ENCODE measurements at places on chromosomes 11 and 22.
A peak's percentile ranks its signal among the peaks of the same experiment; 100 is the strongest.

GRCh38 chr22:37012262-37012904 is 6.9 kb downstream of the TST start:
- DNase-seq = peak; percentile 26

DNA sequence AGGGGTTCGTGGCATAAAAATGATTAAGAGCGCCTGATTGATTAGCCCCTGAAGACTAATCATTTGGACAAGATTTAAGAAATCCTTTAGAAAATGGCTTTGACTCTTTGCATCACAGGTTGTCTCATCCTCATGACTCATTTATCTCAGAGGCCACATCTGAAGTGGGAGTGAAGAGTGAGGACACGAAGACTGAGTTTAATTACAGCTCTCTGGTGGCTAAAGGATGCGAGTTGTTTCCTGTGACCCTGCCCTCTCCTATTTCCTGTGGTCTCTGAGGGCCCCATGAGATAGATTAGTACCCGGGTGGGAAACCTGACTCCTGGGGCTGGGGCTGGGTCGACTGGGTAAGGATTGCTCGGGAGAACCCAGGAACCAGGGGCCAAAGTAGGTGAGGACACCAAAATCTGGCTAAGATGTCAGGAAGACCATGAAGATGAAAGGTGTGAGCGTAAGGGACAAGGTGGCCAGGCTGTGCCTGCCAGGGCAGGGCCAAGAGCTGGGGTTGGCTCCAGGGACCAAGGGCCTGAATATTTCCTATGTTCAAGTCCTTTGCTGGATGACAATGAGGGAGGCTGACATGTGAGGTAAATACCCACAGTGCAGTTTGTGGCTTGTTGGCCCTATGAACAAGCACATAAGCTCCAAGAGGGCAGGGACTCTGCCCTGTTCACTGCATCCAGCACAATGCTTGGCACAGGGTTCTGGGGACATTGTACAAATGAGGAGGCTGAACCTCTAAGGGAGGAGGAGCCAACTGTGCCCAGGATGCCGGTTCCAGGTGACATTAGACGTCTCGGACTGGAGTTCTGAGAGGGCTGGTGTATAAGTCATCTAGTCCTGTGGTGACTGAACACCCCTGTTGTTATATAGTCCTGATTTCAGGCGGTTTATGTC is 3.6 kb downstream of the OTOG start:
- no peak for DNase-seq

GRCh38 chr11:102422817-102423712 is 29.5 kb downstream of the TMEM123 start:
- DNase-seq = no peak

- peak; percentile 37 for DNase-seq
Observed at GRCh38 chr11:68584097-68584496, 100.2 kb upstream of the GAL start.

DNA sequence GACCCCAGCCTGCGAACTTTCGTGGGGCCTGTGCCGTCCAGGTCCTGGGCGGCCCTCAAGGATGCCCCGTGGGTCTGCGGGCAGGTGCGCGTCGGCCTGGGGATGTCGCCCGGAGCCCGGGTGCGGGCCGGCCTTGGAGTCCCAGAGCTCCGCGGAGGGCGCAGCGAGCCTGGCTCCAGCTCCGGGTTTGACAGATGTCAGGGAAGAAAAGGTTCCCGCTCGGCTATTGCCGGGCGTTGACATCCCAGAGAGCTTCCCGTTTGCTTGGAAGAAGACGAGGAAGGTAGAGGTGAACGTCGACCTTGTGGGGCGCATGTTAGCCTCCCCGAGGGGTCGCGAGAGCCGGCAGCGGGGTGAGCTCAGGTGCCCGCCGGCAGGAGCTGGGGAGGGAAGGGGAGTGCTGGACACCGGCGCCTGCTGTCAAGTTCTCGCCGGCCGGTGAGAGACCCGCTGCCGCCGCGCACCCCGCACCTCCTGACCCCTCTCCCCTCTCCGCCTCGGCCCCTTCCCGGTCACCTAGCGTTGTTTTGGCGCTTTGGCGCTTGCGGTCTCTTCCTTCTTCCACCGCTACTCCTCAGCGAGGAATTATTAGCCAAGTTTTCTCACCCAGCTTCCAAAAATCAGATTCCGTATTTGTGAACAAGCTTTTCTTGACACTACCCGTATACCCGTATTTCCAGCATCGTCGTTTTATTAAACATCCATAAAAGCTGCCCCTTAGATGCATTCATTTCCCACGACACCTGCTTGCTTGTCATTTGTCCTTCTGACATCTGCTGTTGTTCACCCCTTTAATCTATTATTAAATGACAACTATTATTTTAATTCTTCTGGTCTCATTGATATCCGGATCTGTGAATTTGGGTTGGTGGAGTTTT is 1.3 kb downstream of the BMAL1 start:
- DNase-seq = peak; percentile 23

- no peak for DNase-seq
Observed at GRCh38 chr22:48594757-48595510, 1232.7 kb downstream of the BRD1 start.

DNA sequence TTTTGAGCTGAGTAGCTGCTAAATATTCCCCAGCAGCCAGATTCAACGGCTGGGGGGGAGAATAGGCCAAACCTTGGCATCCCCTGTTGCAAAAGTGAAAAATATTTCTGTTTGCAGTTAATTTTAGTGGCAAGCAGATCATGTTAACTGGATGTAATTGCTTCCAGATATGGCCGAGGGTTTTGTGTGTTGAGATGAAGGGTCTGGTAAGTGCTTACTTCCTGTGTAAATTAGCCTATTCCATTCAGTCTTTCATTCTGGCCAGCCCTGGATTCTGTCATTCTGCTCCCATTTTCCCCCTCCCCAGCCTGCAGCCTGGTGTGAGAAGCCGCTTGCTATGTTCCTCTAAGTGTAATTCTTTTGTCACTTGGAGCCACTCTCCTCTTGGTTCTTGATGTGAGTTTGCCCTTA is 17.4 kb downstream of the ZBTB16 start:
- no peak for DNase-seq

DNA sequence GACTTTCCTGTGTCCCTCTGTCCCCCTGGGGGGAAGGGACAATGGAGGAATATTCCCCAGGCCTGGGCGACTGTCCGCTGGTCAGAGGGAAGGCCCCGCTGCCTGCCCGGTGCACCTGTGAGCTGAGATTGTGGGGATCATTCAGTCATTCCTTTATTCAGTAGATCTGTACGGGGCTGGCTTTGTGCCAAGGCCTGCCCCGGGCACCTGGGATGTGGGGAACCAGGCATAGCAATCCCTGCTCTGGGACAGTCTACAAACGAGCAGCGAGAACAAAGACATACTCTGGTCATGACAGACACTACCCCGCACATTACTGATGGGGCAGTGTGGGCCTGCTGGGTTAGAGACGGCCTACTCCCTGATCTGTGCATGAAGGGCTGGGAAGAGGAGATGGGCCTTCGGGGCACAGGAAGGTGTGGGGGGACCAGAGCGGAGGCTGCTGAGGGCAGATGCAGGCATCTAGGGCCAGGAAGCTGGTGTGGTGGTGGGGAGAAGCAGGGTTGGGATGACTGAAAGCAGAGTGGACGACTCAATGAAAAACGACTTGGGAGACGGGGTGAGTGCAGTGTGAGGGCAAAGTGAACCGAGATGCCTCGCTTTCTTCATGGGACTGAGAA is 1.8 kb upstream of the MYO7A start:
- DNase-seq = no peak

DNA sequence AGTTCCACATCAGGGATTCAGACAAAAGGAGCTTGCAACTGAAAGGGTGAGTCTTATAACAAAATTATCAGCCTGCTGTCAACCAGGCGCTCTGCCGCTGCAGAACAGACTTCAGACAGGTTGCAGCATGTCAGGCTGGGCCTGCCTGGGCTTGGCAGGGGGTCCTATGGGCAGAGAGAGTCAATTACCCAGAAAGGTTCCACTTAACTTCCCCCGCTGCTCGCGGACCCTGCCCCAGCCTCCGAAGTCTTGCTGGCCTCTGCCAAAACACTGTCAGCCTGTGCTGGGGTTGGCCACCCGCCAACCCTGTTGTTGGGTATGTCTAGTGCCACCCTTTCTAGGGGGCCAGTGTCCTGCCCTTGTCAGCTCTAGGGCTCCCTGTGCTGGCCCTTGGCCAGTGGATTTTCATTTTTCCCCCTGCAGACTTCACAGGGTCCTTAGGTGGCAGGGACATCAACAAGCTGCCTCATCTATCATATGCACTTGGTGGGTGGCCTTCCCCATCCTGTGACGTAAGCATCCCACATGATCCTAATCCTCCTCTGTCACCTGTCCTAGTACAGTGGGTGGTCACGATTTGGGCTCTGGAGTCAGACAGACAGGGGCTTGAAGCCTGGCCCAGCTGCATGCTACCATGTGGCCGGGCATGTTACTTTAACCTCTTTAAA is 166.5 kb upstream of the CADM1 start:
- DNase-seq = no peak

GRCh38 chr11:128299132-128299726 is 288.1 kb downstream of the ETS1 start:
- peak; percentile 8 for DNase-seq

- DNase-seq = no peak
Observed at GRCh38 chr11:115739146-115739545, 234.9 kb upstream of the CADM1 start.

DNA sequence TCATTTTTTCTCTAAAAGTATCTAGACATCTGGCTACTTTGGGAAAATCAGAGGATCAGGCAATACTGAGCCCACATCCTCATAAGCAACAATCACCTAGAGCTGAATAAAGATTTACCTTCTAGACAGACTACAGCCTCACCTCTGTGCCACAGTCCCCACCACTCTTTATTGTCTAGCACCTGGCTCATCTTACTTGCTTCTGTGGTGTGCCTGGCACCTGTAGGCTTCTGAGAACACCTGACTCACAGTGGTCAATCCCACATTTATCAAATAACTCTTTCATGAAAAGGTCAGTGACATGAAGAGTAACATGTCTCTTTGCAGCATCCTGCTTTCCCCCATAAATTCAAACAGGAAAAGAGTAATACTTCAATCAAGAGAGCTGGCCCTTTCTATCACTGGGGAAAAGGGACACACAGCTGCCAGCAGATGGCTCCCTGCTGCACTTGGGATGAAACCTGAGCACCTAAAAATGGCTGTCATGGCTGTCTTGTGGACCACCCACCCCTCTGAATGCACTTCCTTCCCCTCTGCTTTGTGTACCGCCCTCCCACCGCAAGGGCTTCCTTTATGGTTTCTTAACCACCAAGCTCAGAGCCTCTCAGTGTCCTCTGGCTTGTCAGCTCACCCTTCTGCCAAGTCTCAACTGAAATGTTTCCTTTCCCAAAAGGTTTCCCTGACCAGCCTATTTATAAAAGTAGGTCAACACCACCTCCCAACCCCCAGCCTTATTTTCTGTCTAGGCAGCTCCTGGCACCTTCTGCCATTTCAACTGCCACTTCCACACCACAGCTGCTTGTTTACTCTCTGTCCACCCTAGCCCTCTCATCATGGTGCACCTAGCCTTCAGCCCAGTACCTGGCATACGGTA is 9.3 kb downstream of the TFIP11 start:
- DNase-seq = peak; percentile 18

DNA sequence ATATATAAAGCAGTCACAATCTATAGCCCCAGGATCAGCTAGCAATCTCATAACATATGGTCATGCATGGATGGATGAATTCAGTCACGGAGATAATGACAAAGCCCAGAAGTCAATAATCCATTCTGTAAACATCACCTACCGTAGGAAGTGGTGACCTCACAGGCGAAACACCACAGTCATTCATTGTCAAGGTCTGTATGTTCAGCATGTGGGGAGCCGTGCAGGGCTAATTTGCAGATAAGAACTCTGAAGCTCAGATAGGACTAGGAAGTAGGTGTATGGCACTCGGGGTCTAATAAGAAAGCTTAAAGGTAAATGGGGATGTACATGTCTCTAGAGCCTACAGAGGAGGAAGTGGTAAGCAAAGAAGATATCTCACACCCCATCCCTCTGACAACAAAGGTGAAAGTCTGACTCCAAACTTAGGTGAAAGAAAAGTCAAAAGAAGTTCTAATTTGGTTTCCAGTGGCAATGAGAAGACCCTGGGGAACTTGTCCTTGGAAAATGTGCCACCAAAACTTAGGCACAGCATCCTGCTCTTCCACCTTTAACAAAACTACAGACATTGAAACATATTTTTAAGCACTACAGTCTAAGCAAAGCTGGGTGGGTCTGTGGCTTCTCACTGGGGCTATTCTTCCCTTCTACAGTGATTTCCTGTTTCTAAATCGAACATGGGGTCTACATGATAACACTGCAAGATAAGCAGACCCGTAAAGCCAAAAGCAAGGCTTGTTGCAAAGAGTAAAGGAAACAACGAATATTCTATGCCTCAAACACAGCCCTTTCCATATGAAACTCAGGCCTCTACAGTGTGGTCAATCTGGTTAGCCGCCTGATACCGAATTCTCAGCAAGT is 5.2 kb downstream of the CRTAM start:
- DNase-seq = no peak

- DNase-seq = peak; percentile 73
Observed at GRCh38 chr11:93895106-93895862, 44.9 kb upstream of the VSTM5 start.

All from MCF 10A (cell line).